ENCODE measurements at places on chromosomes 2 and 18. TPM values are rescaled to one million over a fixed set of nuclear protein-coding genes. Genes with fewer than 3 reads are reported as not detected.

SNED1 gene
- total RNA-seq, result 22.1 TPM

GALR1 gene
- total RNA-seq, result not detected

APLF gene
- total RNA-seq, result 2.4 TPM

KYNU gene
- total RNA-seq, result not detected

CTAGE1 gene
- total RNA-seq, result not detected

RNF152 gene
- 27.5 TPM for total RNA-seq

ENOSF1 gene
- 50.5 TPM for total RNA-seq

TCF23 gene
- total RNA-seq, result not detected

LCT gene
- total RNA-seq, result 0.07 TPM

EGR4 gene
- not detected for total RNA-seq

RNF125 gene
- total RNA-seq, result 0.92 TPM

CYRIA gene
- total RNA-seq, result 38.4 TPM

CRYGD gene
- total RNA-seq, result not detected

LRP2 gene
- total RNA-seq, result not detected

Measured in endothelial cell of umbilical vein (primary cell).